ENCODE measurements at places on chromosomes 3 and 15. TPM values are rescaled to one million over a fixed set of nuclear protein-coding genes. Genes with fewer than 3 reads are reported as not detected.

GRCh38 chr15:33586786-33587697 is 276.3 kb downstream of the RYR3 start:
- no peak for DNase-seq

DNA sequence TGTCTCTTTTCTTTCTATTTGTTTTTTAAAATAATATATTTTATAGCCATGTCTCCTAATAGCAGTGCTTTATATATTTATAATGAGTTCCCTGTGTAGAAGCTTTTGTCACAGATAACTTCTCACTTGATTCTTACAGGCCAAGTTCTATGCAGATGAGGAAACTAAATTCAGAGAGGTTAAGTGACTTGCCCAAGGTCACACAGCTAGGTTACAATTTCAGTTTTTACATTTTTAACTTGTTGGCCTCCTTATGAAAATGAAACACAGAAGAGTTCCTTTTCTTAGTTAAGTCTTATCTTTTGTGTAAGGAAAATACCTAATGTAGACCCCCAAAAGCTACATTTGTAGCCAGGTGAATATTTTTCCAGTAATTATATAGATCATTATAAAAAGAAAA is 83.3 kb upstream of the SOX2 start:
- no peak for DNase-seq

DNA sequence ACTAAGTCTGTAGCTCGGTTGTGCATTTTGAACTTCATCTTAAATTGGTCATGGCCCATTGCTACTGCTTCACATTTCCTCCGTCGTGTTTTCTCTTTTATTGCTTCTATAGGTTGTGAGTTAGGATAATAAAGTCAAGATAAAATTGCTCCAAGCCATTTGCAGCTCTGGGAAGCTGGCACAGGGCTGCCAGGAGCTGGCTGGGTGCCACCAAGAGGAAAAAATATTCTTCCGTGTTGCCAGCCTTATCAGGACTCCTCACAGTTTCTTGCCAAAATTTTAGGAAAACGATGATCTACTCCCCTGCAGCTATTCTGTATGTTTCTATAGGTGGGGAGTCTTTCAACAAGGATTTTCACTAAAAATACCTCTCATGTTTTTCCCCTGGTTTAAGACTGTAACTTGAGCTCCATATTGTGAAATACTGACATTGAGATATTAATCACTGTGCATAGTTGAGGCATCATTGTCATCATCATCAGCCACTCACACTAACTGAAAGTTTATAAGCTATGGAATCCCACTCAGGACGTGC is 55.4 kb upstream of the PIAS1 start:
- DNase-seq = no peak

DNA sequence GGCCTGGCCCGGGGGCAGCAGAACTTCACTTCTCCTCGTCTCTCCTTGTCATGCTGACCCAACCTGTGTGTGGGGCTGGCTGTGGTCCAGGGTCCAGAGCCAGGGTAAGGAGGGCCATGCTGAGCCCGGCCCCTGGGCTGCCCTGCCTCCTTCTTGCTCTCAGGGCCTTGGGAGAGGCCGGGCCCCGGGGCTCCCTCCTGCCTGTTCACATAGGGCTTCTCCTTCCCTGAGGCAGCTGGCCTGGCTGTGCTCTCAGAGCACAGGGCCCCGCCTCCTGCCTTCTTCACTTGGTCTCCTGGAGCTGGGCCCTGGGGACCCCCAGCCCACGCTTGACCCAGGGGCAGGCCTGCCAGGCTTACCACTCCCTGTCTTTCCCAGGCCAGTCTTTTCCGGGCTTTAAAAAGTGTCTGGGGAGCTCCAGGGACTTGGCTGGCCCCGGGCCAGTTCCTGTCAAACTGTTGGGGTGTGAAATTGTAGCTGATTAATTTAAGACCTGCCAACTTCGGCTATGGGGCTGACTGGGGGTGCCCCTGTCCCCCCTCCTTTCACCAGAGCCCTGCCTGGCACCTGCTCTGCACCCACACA is 11.8 kb downstream of the PLXNA1 start:
- no peak for DNase-seq

Gene UQCRC1
- total RNA-seq = 492 TPM

Gene DUOXA1
- total RNA-seq = not detected

Gene KBTBD13
- 0.17 TPM for total RNA-seq

- DNase-seq = no peak
Measured at GRCh38 chr15:92682741-92683510, 27.4 kb upstream of the FAM174B start.

Gene MAP4
- total RNA-seq = 123 TPM

DNA sequence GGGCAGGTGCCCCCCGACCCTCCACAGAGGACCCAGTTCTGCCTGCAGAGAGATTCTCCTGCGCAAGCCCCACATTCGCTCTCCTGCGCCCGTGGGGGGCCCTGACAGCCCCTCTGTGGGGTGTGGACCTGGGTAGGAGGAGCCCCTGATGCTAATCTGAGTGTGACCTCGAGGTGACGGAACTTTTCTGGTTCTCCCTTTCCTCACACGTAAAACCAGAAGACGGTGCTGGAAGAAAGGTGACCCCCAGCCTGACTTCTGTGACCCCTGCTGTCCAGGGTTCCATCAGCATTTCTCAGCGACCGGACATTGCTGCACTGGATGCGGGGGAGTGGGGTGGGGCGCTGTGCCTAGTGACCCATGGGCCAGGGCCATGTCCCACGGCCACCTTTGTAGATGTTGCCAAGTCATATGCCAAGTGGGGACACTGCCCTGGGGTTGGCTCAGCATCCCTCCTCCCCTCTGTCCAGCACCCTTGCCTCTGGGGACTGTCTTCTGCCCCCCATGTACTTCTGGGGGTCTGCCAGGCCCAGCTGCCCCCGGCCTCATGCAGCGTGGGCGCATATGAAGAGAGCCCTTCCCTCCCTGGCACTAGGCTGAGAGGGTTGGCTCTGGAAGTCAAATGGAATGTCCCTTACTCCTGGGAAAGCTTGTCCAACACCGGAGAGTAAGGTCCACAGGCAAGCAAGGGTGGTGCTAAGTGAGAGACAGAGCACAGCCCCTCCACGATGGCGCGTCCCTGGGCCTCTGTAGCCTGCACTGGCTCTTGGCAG is 129.1 kb upstream of the MEF2A start:
- DNase-seq = no peak

Gene KATNBL1
- 53.3 TPM for total RNA-seq
